ENCODE measurements at places on chromosomes 4 and X. TPM values are rescaled to one million over a fixed set of nuclear protein-coding genes. Genes with fewer than 3 reads are reported as not detected.

DNA sequence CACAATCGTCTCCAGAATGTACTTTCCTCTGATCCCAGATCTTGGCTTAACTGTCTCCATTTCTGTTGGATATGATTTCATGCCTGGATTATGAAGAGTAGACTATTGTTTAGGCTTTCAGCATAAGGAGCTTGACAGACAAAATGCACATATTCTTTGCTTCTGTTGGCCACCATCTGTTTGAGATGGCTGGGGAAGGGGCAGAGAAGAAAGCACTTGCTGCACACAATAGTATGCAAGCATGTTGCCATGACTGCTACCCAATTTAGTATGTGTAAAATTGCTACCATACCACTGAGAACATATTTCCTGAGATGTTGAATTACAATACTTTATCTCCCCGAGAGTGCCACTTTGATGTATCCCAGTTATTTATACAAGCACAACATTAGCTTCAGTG is 127.9 kb upstream of the BMPR1B start:
- DNase-seq = no peak

- no peak for DNase-seq
Observed at GRCh38 chrX:1205681-1206611, 6.5 kb downstream of the CRLF2 start.

DNA sequence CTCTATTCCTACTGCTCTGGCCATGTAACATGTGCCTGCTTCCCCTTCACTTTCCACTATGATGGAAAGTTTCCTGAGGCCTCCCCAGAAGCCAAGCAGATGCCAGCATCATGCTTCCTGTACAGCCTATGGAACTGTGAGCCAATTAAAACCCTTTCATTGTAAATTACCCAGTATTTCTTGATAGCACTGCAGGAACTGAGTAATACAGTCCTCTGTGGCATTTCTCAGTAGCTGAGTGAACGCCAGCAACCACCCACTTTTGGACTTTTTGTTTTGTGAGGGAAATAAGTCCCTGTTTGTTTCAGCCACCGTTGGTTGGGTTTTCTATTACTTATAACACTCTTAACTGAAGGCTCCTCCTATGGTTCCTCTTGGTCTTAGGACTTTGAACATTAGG is 104.1 kb downstream of the C4orf51 start:
- DNase-seq = no peak

- DNase-seq = no peak
Observed at GRCh38 chr4:86356425-86357210, 3.2 kb downstream of the MAPK10 start.

- DNase-seq = no peak
Observed at GRCh38 chr4:184102488-184102887, 115.2 kb downstream of the ENPP6 start.

GRCh38 chr4:88276952-88277710 is 7.2 kb downstream of the PPM1K start:
- DNase-seq = no peak

- no peak for DNase-seq
Observed at GRCh38 chr4:53717064-53717549, 125.8 kb upstream of the LNX1 start.

- DNase-seq = no peak
Observed at GRCh38 chr4:85866508-85866907, 391.6 kb downstream of the ARHGAP24 start.

- DNase-seq = no peak
Observed at GRCh38 chr4:77147079-77147782, 9.8 kb upstream of the CCNG2 start.

DNA sequence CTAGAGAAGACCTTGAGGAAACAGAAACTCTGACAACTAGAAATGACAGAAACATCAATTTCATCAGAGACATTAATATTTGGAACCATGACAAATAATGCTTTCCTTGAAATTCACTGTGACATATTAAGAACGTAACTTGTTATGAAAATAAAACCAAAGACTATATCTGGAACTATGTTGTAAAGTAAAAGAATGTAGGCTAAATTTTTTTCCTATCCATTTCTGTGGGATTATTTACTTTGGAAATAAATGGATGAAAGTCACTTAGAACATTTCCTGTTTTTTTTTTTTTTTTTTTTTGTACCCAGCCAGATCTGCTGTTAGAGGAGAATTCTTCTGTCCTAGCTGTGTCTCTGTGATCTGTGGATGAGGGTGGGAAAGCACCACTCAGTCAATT is 255.9 kb downstream of the SPRY1 start:
- DNase-seq = no peak

The LONRF3 gene
- 0.29 TPM for total RNA-seq

DNA sequence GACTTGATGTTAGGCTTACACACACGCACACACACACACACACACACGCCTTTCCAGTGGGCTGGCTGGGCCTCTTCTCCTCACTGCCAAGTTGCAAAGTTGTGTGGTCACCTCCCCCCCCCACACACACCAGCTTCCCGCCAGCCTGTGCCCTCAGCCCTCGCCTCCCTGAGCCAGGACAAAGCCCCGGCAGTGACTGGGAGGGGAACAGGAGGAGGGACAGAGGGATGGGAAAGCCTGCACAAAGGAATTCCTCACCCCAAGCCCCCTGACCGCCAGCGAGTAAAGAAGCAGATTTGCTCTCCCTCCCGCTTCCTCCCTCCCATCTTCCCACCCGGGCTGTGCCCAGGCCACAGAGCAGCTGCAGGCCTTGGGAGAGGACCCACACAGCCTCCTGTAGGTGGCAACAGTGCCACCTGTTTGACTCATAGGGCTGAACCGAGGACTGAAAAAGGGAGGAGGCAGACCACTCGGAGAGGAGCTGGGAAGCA is at the start of gene GDPD2:
TSS of gene GDPD2 (plus strand) at position 464 of the 491 bp plus-strand sequence. CDS start 1,671 bp downstream, outside the sequence.
- DNase-seq = no peak

The YIPF6 gene
- total RNA-seq = 47.2 TPM

The DDIT4L gene
- not detected for total RNA-seq

The XG gene
- not detected for total RNA-seq

The ANOS1 gene
- total RNA-seq = 1.0 TPM

DNA sequence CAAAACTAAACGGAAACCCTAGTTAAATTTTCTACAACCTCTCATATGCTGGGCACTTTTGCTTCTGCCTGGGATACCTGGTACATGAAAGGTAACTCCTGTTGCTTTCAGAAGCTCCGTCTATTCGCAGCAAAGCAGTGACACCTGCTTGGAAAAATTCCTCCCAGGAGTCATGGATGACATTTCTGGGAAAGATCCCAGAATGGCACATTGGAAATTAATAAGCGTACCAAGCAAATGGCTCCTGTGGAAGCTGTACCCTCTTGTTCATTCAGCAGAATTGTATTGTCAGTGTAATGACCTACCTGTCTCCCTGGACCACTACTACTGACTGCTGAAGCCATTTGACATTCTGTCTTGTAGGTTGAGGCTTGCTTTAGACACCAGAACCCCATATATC is 349.7 kb upstream of the NOCT start:
- DNase-seq = no peak

DNA sequence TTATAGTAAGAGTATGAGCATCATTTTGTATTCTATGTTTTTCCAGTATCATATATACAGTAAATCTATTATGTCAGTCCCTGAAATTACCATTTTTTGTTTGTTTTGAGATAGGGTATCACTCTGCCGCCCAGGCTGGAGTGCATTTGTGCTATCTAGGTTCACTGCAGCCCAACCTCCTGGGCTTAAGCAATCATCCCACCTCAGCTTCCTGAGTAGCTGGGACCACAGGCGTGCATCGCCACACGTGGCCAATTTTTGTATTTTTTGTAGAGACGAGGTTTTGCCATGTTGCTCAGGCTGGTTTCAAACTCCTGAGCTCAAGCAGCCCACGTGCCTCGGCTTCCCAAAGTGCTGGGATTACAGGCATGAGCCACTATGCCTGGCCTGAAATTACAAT is 85.6 kb downstream of the ZNF330 start:
- no peak for DNase-seq

DNA sequence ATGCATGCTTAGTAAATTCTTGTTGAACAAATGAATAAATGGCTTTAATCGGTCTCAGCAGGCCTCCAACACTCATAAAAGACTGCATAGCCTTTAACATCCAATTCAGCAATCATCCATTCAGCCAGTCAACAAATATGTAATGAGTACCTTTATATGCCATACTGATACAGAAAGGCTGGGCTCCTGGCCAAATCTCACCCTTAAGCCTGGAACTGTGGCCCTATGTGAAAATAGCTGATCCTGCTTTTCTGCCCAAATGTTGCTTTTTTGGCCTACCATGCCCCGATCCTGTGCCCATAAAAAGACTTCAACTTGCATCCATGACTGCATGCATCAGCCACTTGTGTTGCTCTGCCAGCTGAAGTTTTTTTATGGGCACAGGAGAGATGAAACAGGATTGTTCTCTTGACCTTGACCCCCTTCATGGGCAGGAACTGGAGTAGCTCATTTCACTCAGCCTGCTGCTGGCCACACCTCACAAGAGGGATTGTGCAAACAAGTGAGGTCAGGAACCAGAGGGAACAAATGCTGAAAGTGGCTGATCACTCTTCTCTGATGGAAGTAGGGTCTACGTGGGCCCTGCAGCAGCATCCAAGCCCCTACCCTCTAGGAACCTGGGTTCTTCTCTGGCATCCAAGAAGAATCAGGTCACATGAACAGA is 75.6 kb downstream of the NPY1R start:
- DNase-seq = no peak

- no peak for DNase-seq
Observed at GRCh38 chr4:158622251-158622650, 49.4 kb downstream of the C4orf46 start.

DNA sequence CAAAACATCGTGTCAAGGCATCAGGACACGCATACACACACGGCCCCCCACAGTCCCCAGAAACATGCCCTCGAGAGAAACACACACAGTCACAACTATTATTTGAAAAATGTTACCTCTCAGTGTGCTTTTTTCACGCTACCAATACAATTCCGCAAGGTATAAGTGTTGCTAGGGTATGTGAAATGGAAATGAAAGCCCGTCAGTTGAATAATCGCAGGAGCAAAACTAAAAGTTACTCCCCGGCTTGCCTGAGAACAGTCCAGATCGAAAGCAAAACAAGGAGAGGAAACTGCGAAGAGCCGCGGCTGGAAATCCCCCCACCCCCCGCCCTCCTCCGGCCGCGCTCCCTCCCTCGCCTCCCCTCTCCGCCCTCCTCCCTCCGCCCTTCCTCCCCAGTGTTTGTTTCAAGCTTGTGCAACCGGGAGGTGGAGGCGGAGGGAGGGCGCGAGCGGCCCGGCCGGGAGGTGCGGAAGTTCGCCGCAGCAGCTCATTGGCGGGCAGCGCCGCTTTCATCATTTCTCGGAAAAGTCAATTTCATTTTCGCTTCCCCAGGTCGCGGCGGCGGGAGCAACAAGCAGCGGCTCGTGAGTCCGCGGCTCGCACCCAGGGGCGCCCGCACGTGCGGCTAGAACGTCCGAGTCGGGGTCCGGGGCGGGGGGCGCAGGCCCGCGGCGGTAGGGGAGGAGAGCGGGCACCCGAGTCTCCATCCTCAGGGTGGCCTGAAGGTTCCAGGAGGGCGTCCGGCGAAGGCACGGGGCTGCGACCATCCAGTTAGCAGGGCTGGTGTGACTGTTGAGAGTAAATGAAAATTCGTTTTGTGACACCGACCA is at the start of gene IRF2:
TSS of gene IRF2 (minus strand) at position 288 of the 833 bp plus-strand sequence. CDS start 45,486 bp downstream, outside the sequence.
- DNase-seq = peak; percentile 92

DNA sequence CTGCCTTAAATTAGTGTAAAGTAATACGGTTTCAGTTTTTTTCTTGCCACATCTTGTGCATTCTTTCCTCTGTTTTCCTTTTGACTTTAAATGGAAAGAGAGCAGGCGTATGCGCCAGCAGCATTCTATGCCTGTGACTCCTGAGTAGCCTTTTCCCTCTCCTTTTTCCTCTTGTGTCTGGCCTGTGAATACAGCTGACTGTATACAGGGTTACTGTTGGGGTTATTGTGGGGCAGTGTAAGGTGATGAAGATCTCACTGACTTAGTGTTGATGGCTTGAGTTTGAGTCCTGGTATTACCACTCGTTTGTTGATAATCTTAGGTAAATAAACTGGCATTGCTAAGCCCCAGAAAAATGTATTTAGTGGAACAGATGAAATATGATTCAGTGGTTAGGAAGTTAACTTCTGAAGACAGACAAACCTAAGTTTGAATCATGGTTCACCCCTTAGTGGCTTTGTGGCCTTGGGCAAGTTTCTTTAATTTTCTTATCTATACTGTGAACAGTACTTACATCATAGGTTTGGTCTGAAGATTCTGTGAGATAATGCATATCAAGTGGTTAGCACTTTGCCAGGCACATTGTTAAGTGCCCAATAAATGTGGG is 105.1 kb downstream of the FNIP2 start:
- DNase-seq = no peak

GRCh38 chr4:21768349-21769310 is 179.9 kb downstream of the KCNIP4 start:
- no peak for DNase-seq

The TCEAL2 gene
- 6.3 TPM for total RNA-seq

All from glutamatergic neuron (in vitro differentiated cells).